Activated T-cell treated with anti-CD3 and anti-CD28 coated beads for 24 hours (primary cell): ENCODE measurements at places on chromosomes 6 and 20.

GRCh38 chr6:108941859-108942258 is 93.6 kb downstream of the ARMC2 start:
- DNase-seq: no peak

GRCh38 chr20:11581271-11581670 is 336.4 kb upstream of the BTBD3 start:
- DNase-seq: no peak

- DNase-seq: no peak
Observed at GRCh38 chr6:147127587-147127986, 76.6 kb upstream of the STXBP5 start.

GRCh38 chr6:34992376-34992775 is 103.3 kb downstream of the ANKS1A start:
- DNase-seq: no peak

DNA sequence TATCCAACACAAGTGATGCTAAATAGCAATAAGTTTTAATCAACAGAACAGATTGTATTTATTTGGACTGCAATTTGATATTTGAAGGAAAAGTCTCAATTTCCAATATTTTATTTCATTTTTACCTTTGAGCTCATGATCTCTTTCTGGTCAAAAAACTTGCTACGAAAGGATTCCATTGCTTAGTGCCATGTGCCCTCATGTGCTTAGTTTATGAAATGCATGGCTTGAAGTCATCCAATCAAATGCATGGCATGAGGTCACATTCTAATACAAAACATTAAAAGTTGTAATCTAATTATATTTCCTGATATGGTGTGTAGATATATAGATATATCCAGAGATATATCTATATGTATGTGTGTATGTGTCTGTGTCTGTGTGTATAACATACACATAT is 321.2 kb upstream of the ADGRB3 start:
- DNase-seq: no peak

DNA sequence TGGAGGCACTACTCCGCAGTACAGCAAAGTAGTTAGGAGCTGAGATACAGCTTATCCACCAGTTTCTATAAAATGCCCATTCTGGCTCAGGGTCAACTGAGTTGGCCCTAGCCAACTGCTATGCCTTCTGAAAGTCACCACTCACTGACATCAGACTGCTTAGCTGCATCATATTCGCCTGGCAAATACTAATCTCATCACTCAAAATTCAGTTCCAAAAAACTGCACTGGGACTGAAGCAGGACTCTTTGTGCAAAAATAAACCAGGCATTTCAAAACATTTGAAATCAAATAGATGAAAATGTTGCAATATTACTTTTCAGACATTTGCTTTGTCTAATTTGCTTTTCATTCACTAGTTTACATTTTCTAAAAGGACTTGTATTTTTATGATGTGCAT is 230.0 kb downstream of the ALDH8A1 start:
- no peak for DNase-seq

DNA sequence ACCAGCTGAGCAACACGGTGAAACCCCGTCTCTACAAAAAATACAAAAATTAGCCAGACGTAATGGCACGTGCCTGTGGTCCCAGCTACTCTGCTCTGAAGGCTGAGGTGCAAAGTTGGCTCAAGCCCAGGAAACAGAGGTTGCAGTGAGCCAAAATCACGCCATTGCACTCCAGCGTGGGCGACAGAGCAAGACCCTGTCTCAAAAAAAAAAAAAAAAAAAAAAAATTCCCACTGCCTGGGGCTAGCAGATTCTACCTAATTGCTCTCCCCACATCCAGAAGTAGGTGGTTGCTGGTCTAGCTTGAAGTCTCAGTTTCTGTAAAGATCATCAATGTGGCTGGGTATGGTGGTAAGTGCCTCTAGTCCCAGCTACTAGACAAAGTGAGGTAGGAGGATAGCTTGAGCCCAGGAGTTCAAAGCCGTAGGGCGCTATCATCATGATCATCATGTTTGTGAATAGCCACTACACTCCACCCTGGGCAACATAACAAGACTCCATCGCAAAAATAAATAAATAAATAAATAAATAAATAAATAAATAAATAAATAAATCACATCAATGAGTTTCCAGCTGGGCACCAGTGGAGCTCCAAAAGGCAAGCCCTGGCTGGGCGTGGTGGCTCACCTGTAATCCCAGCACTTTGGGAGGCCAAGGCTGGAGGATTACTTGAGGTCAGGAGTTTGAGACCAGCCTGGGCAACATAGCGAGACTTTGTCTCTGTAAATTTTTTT is 6.3 kb upstream of the AP5S1 start:
- DNase-seq: no peak

GRCh38 chr20:32585011-32585585 is at the start of gene NOL4L:
NOL4L (minus strand) TSS chr20:32585333; CDS start chr20:32584890, 443 bp downstream.
- DNase-seq: no peak

GRCh38 chr6:44652547-44652946 is 265.0 kb downstream of the CDC5L start:
- no peak for DNase-seq

DNA sequence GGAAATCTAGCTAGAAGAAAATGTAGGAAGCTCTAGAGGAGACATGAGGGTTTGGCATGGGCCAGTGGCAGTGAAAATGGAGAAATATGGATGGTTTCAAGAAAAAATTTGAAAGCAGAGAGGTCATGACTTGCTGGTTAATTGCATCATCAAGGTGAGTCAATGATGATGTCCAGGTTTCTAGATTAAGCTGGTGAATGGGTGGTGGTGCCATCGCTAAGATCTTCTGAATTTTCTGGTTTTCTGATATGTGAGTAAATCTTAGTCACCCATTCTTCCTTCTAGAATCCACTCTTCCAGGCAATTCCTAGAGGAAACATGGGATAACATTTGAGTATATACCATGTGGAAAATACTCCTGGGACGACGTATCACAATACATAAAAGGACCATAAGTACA is 25.0 kb downstream of the SH3BGRL2 start:
- DNase-seq: no peak

- no peak for DNase-seq
Observed at GRCh38 chr6:42138190-42138589, 4.2 kb downstream of the C6orf132 start.

GRCh38 chr6:170160031-170160627 is 130.7 kb downstream of the DLL1 start:
- DNase-seq: no peak

DNA sequence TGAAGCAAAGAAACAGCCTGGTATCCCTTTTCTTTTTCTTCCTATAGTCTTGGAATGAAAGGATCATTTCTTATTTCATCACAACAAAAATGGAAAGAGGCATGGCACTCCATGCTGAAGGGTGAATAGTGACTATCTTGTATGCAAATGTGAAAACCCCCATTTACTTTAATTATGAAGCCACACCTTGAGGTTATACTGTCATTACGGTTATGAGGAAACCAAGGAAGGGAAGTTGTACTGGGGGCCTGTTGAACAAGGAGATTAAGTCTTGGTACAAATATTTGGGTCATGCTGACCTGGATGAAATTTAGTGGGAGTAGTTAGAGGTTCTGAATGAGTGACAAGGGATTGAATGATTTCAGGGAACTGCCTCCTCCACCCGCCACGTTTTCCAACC is 8.7 kb upstream of the STXBP5 start:
- no peak for DNase-seq

DNA sequence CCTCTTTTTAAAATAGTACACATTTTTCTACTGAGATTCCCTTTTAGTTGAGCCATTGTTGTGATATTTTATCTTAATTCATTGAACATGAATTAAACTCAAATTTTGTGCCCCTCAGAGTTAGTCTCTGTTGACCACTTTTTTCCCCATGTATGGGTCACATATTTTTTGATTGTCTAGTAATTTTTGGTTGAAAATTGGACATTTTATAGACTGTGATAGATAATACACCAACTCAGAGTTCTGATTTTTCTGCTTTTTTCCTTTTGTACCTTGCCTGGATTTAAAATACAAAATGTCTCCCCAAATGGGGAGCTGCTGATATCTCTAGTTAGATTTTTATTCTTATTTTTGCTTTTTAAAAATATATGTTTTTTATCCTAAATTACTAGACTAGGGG is 291.8 kb upstream of the CITED2 start:
- no peak for DNase-seq
